ENCODE measurements at places on chromosomes 1 and 21. TPM values are rescaled to one million over a fixed set of nuclear protein-coding genes. Genes with fewer than 3 reads are reported as not detected.

ZBTB8A gene
- 3.0 TPM for total RNA-seq

CENPF gene
- total RNA-seq: 80.0 TPM

GBP4 gene
- not detected for total RNA-seq

TAS1R1 gene
- not detected for total RNA-seq

MMP23B gene
- 0.52 TPM for total RNA-seq

DNASE2B gene
- not detected for total RNA-seq

AGT gene
- not detected for total RNA-seq

SLC44A5 gene
- total RNA-seq: 0.03 TPM

CRYAA gene
- not detected for total RNA-seq

VWA5B1 gene
- total RNA-seq: not detected

PRRX1 gene
- total RNA-seq: 0.02 TPM

CDK18 gene
- 1.1 TPM for total RNA-seq

GPR25 gene
- not detected for total RNA-seq

PDPN gene
- total RNA-seq: not detected

KCNE1 gene
- total RNA-seq: not detected

DIPK1A gene
- total RNA-seq: 9.7 TPM

Measured in A549 treated with GW870086 at 1 μM for 4 hours (cell line).